ENCODE measurements at places on chromosomes 2 and 18. TPM values are rescaled to one million over a fixed set of nuclear protein-coding genes. Genes with fewer than 3 reads are reported as not detected.

COLEC12 gene
- polyA plus RNA-seq, result 56.6 TPM

FAM210A gene
- polyA plus RNA-seq, result 30.9 TPM

- DNase-seq, result no peak
These were observed 278.6 kb downstream of the DSC3 start for GRCh38 chr18:30763902-30764350.

DNA sequence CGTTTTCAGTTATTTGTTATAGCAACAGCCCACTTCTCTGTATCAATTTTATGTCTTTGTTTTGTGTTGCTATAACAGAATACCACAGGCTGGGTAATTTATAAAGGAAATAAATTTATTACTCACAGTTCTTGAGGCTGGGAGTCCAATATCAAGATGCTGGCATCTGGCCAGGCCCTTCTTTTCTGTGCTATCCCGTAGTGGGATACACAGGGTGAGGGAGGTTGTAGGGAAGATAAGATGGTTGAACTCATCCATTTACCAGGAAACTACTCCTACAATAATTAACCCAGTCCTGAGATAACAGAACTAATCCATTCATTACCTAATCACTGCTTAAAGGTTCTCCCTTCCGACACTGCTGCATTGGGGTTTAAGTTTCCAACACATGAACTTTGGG lies 220.7 kb downstream of the TPGS2 start:
- DNase-seq, result no peak

DNA sequence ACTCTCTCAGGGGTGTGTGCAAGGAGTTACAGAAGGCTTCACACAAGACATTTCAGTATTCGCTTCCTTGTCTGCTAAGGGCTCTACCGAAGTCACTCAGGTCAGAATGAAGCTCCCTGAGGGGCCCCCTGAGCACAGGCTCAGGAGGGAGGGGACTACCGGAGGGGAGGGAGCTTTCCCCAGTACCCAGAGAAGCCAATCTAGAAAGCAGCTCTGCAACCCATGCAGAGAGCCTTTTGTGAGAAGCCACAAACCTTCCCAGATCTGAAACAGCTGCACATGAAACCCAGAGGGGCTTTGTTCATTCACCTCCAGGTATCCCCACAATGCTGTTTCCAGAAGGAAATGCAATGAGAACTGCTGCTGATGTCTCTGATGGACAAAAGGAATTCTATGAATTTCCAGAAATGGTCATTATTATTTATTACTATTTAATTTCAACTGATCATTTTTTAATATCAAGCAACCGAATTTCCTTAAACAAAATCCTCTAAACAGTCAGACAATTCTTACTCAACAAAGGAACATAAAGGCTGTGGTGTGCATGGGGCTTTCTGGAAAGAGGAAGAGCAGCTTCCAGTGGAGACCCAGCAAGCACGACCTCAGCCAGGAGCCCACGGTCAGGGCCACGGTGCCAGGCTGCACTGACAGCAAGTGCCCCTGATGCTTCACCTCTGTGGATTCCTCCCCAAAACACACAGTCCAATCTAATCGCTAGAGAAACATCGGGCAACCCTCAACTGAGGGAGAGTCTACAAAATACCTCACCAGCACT lies 42.0 kb downstream of the NDUFA10 start:
- no peak for DNase-seq

DNA sequence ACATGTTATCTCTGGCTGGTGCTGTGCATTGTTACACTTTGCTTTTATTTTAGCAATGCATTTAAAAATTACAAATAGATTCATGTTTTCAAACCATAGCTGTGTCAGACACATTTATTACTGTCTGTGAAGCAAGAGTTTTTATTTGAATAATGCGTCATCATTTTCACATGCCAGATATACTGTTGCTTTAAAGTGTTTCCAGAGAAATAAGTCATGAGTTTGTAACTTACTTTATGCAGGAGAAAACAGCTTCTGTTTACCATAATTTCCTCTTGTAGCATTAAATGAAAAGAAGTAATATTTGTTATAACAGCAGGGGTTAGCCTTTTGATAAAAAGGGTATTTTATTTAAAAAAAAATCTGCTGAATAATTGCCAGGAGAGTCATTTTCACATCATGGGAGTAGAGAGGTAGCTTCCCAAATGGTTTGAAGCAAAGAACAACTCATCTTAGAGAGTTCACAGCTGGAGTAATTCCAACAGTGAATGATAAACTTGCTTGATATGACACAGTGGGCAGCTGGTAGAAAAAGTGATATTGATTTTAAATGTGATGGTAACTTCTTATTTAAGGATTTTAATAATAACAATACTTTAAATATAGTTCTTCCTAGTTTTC lies 1274.5 kb upstream of the CRIM1 start:
- DNase-seq, result no peak

DNA sequence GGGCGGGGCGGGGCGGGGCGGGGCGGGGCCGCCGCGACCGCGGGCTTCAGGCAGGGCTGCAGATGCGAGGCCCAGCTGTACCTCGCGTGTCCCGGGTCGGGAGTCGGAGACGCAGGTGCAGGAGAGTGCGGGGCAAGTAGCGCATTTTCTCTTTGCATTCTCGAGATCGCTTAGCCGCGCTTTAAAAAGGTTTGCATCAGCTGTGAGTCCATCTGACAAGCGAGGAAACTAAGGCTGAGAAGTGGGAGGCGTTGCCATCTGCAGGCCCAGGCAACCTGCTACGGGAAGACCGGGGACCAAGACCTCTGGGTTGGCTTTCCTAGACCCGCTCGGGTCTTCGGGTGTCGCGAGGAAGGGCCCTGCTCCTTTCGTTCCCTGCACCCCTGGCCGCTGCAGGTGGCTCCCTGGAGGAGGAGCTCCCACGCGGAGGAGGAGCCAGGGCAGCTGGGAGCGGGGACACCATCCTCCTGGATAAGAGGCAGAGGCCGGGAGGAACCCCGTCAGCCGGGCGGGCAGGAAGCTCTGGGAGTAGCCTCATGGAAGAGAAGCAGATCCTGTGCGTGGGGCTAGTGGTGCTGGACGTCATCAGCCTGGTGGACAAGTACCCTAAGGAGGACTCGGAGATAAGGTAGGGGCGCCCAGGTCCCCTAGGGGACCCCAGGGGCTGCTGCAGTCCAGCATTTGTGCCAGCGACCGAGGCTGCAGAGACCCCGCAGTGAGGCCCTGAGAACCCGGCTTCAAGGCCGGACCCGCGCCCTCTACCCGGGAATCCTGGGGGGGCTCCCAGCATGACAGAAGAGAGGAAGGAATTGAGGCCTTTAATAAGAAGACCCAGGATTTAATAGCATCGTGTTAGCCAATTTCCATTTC lies at the start of gene KHK:
Gene KHK, plus strand, starts transcription at position 49 of the 870 bp plus-strand sequence. Its CDS starts 488 bp downstream, at position 537.
- DNase-seq, result no peak

Data from muscle of back (tissue), 13 donors.